ENCODE measurements at places on chromosomes 7 and 10.

DNA sequence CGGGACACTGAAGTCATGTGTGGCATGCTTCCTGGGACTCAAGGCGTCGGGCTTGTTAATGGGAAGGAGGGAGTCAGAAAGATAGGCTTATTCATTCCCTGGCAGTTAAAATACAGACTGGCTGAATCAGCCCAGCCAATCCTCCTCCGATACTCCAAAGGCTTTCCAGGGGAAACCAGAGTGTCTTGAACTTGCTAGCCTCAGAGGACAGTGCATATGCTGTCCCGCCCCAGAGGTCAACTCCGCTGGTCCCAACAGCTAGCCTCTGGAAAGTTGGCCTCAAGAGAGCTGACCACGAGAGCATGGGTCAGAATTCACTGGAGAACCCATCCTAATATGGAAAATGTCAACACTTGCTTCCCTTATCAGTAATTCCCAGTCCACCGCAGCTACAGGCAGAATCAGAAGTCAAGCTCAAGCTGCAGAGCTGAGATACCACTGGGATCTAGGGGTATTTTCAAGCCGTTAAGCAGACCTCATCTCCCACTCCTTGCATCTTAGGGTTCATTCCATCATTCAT, 43.0 kb downstream of the ELMO1 start:
- DNase-seq = no peak

DNA sequence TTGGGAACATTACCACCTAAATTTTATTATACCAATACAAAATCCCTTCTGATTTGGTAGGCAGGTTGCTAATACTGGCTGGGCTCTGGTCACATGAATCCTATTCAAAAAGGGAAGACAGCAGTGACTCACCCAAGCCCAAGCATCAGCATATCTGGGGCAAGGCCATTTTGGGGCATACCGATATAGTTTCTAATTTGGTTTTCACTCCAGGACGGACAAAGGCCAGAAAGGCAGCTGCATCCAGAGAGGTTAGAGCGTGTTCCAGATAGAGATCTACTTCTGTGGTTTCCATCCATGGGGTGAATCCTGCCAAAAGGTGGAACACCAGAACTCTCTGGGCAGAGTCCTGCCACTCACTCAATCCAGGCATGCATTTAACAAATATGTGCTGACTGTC, 335.8 kb downstream of the ELMO1 start:
- DNase-seq = peak; percentile 13

GRCh38 chr10:82796510-82796909, 921.5 kb downstream of the NRG3 start:
- DNase-seq = no peak

DNA sequence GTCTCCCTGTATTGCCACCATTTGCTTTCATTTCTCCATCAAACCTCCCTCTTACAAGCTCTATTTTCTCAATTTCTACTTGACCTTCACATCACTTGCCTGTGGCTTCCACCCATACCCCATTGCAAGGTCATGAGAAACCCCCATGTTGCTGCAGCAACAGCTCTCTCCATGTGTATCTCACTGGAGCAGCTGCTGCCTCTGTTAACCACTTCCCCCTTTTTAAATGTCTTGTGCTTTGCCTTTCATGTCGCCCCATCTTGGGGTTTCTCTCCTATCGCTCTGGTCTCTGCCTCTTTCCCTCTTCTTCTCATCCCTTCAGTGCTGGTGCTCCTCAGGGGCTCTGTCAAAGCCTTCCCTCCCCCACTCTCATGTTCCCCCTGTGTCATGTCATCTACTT, 148.8 kb downstream of the CHN2 start:
- no peak for DNase-seq

DNA sequence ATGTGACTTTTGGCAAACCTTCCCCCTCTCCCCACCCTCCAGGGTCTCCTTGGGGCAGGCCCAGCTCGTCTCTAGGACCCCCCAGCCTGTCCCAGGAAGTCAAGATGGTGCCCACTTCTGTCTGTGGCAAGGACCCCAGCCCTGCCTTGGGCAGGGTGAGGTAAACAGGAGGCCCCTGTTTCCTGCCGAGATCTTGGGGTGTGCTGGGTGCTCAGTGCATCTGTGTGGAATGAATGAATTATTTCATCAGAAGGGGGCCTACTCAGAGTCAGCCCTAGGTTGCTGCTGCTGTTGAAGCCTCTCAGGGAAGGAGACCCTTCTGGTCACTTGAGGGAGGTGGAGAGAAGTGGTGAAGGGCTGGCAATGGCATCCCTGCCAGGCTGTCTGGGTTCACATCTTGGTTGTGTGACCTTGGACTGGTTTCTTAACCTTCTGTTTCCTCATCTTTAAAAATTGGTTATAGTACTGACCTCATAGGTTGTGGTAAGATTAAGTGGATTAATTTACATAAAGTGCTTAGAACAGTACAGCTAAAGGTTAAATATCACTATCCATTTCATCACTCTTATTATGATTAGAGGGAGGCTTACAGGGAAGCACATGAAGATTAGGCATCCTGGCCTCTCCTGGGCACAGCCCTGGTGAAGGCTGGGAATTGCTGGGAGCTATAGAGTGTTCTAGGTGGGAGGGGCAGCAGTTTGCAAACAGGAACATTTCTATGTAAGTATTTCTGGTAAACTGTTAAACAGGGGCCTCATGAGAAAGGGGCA, 67.7 kb downstream of the ZMIZ1 start:
- peak; percentile 56 for DNase-seq

- DNase-seq = no peak
These were observed 803.6 kb downstream of the SORCS1 start for GRCh38 chr10:106360870-106361269.

DNA sequence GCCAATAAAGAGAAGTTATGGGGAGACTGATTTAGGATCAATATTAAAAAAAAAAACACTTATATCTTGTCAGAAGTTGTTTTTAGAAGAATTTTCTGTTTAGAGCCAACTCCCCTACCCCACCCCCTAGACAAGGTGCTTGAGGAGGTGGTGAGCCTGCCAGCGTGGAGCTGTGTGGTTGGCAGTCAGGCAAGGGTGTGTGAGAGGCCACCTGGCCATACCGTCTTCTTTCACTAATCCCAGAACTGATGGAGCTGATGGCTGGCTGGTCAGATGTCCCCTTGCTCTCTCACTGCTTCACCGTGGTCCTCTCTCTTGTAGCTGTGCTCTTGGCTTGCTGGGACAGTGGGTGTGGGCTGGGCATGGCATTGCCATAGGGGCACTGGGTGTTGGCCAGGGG, 34.3 kb downstream of the NACAD start:
- DNase-seq = no peak

- DNase-seq = no peak
These were observed 6.8 kb downstream of the PON2 start for GRCh38 chr7:95427914-95428516.

- DNase-seq = peak; percentile 23
These were observed 169.3 kb downstream of the MAGI2 start for GRCh38 chr7:79284211-79284610.

Data from LHCN-M2 (cell line).